Activated CD4-positive, alpha-beta T cell treated with anti-CD3 and anti-CD28 coated beads for 36 hours (primary cell): ENCODE measurements at places on chromosomes 2 and 18.

- H3K4me3 ChIP-seq: peak overlapping the region; percentile 80
- H3K4me1 ChIP-seq: peaks cover 42% of the 10 kb centered on the region
- no peaks in the 10 kb centered on the region for H3K36me3 ChIP-seq
- peak overlapping the region; percentile 100 for H3K27ac ChIP-seq
- DNase-seq: peak; percentile 56
These were observed 603 bp downstream of the ATAD2B start for GRCh38 chr2:23926290-23926749.

DNA sequence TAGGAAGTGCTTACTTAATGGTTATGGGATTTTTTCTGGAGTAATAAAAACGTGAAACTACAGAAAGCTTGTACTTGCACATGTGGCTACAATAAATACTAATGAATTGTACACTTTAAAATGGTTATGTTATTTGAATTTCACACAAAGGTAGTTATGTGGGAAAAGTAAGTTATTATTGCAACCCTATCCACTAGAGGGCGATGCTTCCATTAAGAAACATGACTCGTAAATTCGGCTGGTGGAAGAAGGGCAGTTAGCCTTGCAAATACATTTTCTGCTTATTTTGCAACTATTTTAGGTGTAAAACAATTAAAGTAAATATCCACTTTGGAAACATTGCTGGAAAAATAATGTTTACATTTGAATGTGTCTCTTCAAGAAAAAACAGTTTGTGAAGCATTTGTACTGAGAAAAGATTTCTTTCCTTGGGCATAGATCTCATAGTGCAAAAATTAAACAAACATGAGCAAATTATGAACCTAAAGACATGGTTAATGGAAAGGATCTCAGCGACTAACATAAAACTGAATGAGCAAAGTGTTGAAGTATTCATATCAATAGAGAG is 68.1 kb upstream of the CSRNP3 start:
- no peak overlapping the region for H3K27ac ChIP-seq
- H3K27me3 ChIP-seq: peaks cover 6% of the 10 kb centered on the region
- DNase-seq: no peak
- no peaks in the 10 kb centered on the region for H3K36me3 ChIP-seq
- no peak overlapping the region for H3K4me3 ChIP-seq

DNA sequence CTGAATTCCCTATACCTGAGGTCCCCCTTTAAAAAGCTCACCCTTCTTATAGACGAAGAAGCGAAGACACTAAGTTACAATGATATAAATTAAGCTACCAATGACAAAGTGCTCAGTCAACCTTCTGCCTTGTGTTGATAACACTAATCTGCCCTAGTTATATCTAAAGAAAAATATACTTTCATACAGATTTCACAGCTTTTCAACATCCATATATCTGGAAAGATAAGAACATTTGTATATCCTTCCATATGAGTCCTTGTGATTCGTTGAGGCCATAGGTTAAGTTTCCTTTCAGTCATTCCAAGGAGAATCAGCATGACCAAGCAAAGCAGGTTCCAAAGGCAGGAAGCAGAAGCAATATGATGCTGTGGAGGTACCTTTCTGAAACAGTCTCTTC is 46.8 kb downstream of the XRCC5 start:
- peaks cover 74% of the 10 kb centered on the region for H3K36me3 ChIP-seq
- H3K27me3 ChIP-seq: no peaks in the 10 kb centered on the region
- H3K27ac ChIP-seq: no peak overlapping the region
- peaks cover 28% of the 10 kb centered on the region for H3K4me1 ChIP-seq
- no peak overlapping the region for H3K4me3 ChIP-seq

DNA sequence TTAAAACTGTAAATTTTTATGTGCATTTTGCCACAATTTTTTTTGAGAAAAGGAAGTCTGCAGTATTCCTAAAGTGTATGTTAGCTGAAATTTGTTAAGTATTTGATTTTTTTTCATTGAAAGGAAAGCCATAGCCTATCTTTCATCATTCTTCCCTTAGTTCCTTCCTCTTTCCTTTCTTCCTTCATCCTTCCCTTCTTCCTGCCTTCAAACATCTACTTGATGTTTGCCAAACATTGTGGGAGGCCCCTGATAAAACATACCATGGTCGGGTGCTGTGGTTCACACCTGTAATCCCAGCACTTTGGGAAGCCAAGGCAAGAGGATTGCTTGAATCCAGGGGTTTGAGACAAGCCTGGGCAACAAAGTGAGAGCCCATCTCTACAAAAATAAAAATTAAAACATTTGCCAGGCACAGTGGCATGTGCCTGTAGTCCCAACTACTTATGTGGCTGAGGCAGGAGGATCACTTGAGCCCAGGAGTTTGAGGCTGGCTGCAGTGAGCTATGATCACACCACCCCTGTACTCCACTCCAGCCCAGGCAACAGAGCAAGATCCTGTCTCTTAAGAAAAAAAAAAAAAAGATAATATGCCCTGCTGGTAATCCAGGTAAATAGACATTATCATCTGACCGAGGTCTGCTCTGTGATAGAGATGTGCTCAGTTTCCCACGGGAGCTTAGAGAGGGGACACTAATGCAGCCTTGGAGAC is 278.4 kb upstream of the STON1 start:
- no peaks in the 10 kb centered on the region for H3K36me3 ChIP-seq
- H3K4me1 ChIP-seq: peaks cover 12% of the 10 kb centered on the region
- no peaks in the 10 kb centered on the region for H3K27me3 ChIP-seq
- H3K4me3 ChIP-seq: no peak overlapping the region
- no peak for DNase-seq

DNA sequence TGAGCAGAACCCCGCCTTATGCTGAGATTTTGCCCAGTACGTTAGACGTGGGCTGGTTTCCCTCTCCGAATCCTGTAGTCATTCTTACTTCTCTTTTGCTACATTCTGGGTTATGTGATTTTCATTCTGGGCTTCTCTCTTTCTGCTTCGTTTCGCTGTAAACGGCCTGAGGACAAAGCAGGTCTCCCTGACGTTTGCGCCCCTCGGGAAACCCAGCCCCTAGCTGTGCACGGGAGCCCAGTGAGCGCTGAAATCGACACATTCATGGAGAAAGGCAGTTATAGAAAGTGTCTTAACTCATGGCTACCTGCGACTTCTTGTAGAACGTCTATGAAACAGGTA is 22.7 kb upstream of the MC5R start:
- H3K4me1 ChIP-seq: peaks cover 5% of the 10 kb centered on the region
- peak overlapping the region; percentile 48 for H3K4me3 ChIP-seq
- H3K27me3 ChIP-seq: peaks cover 54% of the 10 kb centered on the region
- no peak for DNase-seq

DNA sequence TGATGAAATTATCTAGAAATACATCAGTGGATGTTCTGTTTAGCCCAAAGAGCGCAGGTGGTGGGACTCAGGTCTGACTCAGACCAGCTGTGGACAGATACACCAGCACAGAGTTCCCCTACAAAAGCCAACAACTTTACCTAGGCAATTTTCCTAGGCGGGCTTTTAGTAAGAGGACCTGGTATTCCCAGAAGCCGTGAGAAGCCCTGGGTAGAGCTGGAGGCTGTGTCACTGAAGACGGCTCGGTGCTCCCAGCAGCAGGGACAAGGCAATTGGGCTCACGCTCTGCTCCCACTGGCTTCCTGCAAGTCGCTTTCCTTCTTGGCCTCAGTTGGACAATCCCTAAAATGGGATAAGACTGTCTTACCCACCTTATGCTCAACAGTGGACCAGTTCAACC is 41.1 kb downstream of the TPO start:
- no peaks in the 10 kb centered on the region for H3K36me3 ChIP-seq
- no peak for DNase-seq
- no peaks in the 10 kb centered on the region for H3K27me3 ChIP-seq
- no peaks in the 10 kb centered on the region for H3K4me1 ChIP-seq
- no peak overlapping the region for H3K27ac ChIP-seq

DNA sequence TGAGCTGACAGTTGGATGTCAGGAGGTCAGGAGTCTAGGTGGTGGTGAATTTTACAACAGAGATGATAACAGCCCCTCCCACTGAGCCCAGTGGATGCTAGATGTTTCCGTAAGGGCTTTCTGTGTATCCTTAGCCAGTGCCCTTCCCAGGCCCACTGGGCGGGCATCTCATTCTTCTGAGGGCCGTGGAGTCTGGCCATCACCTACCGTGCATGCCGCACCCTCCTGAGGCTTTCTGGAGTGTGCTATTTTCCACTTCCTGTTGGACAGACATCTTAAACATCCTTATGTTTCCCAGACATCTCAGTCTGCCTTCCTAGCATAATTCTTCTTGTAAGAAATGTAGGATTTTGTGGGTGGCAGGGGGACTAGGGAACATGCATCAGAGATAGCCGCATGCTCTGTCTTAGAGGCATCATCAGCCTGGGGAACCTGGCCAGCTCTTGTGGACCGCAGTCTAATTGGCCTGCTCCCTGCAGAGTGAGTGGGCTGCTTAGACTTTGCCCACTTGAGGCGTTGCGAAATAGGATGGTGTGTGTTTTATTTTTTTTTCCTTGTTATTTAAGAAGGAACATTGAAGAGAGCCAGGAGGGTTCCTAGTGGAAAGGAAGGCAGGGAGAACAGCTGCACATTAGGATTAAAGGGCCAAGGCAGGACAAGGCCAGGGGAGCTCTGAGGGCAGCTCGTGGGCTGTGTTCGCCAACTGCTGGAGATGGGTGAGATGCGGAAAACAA is 135.8 kb downstream of the SH3RF3 start:
- no peak for DNase-seq
- H3K27ac ChIP-seq: no peak overlapping the region
- no peaks in the 10 kb centered on the region for H3K36me3 ChIP-seq
- H3K27me3 ChIP-seq: no peaks in the 10 kb centered on the region
- H3K4me3 ChIP-seq: no peak overlapping the region

DNA sequence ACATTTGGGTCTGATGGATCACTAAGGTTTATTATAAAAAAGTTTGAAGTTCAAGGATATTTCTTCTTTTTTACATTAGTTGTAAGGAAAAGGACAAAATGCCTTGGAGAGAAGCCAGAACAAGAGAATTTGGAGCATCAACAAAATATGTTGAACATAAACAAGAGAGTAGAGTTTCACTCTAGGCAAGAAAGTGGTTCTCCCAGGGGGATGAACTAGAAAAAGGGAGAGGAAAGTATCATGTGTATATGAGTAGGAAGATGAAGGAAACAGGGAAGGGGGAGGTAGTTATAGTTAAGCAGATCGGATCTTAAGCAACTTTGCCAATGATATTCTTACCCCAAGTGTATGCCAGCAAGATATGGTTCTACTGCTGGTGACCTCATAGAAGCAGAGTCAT is 63.8 kb upstream of the GALNT3 start:
- peaks cover 16% of the 10 kb centered on the region for H3K36me3 ChIP-seq
- H3K27me3 ChIP-seq: no peaks in the 10 kb centered on the region
- no peak overlapping the region for H3K4me3 ChIP-seq
- H3K27ac ChIP-seq: no peak overlapping the region

DNA sequence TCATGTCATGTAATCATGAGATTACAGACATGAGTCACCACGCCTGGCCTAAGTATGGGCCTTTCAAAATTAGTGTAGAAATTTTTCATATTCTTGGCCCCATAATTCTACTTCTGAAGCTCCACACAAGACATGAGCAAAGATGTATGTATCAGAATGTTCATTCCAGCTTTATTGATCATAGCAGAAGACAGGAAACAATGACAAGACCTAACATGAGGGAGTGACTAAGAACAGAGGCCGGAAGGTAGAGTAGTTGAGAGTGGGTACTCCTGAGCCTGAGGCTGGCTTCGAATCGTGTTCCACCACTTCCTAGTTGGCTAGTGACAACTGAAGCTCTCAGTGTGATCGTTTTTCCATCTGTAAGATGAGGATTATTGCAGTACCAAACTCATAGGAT is 89.3 kb downstream of the ARMC9 start:
- no peak for DNase-seq
- H3K4me3 ChIP-seq: no peak overlapping the region
- no peak overlapping the region for H3K27ac ChIP-seq
- no peaks in the 10 kb centered on the region for H3K4me1 ChIP-seq
- H3K36me3 ChIP-seq: no peaks in the 10 kb centered on the region

- no peaks in the 10 kb centered on the region for H3K36me3 ChIP-seq
- DNase-seq: no peak
- H3K4me3 ChIP-seq: no peak overlapping the region
- H3K27ac ChIP-seq: no peak overlapping the region
- H3K4me1 ChIP-seq: no peaks in the 10 kb centered on the region
These were observed 35.3 kb downstream of the TCF4 start for GRCh38 chr18:55552526-55553189.

GRCh38 chr2:240235149-240235803 is 94.8 kb upstream of the OTOS start:
- H3K4me3 ChIP-seq: no peak overlapping the region
- H3K27ac ChIP-seq: no peak overlapping the region
- peaks cover 8% of the 10 kb centered on the region for H3K27me3 ChIP-seq
